ENCODE measurements at places on chromosomes 12 and 14.

GRCh38 chr12:67148265-67148664 lies 120.9 kb upstream of the CAND1 start:
- no peak for DNase-seq

DNA sequence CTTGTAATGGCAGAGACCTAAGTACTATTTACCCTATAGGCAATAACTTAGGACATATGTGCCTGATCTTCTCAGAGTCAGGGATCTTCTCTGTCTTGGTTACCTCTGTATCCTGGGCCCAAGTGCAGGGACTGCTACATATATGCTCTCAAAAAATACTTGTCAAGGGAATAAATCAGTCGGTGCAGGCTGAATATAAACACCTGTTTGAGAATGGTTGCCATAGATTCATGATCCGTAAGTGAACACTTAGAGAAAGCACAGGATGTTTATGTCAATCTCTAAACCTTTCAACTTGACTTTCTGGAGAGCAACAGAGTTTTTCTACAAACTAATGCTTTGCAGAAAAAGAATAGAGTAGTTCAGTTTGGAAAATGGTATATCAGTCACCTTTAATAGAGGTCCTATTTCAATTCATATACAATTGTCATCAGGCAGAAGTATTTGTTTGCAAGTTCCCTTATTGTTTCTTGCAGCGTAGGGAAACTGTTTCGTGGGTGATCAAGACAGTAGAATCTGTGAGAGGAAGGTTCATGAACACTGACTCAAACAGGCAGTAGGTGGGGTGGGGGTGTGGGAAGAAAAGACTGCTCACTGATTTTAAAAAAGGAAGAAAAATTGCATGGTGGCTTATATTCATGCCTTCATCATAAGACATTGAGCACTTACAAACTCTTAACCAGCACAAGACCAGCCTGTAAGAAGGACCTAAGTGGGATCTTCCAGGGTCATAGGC lies 6.0 kb upstream of the UBE2N start:
- no peak for DNase-seq

DNA sequence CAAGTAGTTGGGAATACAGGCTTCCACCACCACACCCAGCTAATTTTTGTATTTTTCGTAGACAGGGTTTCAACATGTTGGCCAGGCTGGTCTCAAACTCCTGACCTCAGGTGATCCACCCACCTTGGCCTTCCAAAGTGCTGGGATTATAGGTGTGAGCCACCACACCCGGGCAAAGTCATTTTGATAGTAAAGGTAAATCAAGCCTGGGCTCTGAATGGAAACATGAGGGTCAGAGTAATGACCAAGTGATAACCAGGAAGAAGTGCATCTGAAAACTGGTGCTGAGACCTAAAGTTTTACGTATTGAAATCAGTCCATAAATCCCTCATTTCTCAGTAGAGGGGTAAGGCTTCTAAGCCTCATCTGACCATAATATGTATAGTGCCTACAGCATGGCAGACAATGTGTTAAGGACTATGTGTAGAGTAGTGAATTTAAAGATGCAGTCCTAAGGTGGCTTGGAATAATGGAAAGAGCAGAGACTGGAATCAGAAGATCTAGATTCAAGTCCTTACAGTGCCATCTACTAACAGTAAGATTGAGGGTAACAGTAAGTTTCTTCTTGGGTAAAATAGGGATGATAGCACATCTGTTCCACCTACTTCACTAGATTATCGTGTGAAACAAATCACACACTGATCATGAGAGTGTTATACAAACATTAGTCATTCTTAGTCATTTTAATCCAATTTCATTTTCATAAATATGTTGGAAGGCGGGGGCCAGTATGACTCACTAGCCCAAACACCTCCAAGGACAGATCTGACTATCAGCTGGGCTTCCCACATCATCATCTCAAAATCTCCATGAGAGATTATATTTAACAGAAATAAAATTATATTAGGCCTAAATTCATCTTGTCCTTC lies 11.2 kb downstream of the MAP4K5 start:
- no peak for DNase-seq

DNA sequence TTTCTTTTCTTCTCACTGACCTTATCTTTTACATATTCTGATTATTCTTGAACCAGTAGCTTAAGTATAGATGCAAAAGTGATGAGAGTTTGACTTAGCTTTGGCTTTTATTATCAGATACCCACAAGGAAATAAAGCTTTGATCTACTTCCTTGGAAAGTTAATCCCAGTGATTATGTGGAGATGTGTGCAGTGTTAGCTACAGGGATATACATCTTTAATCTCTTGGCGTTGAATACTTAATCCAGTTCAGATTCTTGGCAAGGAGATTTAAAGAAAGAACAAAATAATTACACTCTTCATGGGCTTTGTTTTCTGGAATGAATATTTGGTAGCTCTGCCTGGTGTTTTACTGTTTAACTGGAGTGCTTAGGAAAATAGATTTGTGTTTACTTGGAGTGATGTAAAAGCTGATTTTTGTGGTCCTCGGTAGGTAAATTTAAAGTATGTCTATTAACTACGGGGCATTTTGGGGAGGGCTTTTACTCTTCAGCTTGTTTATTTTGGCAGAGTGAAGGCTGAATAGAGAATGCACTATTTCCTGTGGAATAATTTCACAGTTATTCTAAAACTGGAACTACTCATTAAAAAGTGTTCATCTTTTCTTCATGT lies 150.1 kb upstream of the LRIG3 start:
- DNase-seq = no peak

GRCh38 chr14:63318835-63319234 lies at the start of gene GPHB5:
GPHB5 (minus strand) TSS chr14:63318935; CDS start chr14:63317849, 1,086 bp downstream.
- DNase-seq = no peak

GRCh38 chr14:91373591-91374254 lies 43.9 kb downstream of the CCDC88C start:
- DNase-seq = peak; percentile 73

GRCh38 chr12:103656291-103656690 lies 69.2 kb downstream of the STAB2 start:
- no peak for DNase-seq

DNA sequence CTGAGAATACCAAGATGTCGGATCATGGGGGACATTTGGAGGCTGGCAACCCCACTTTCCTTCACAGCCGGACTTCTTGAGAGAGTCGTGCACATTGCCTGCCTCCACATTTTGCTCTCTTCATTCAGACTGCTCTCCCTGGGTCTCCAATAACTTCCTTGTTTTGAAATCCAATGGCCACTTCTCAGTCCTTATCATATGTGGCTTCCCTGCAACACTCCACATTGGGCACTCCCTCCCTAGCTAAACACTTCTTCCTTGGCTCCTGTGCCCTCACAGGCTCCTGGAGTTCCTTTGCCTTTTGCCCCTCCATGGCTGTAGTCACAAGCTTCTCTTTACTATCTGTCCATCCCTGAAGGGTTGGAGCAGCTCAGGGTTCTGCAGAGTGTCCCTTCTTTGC lies 30.1 kb downstream of the NPC2 start:
- no peak for DNase-seq

All from DND-41 (cell line).